Stimulated activated CD8-positive, alpha-beta memory T cell treated with anti-CD3 and anti-CD28 coated beads, Interleukin-2, amount 100 ng/mL, for 1 hour (primary cell): ENCODE measurements at places on chromosomes 16 and 17.

DNA sequence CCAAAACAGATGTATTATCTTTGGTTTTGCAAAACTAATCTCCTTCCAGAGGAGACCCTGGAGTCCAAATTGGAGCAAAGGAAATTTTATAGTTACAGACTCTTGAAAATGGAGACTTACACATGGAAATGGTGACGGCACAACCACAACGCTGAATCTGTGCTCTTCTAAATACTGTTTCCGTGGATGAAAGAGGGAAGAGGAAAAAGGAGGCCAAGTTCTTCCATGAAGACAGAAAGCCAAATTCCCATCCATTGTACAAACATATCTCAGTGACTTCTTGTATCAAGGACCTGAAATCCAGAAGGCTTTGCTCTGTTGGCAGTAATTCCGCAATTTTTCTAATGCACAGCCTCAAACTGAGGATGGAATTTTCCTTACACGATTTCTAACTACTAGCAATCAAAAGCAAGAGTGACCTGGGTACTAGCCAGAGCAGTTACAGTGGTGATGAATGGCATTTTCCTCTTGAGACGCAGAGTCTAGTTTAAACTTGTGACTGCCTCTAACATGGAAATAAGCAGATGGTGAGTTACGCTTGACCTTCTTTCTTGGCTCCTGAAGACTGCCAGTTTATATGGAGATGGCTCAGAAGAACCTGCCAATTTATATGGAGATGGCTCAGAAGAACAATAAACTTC is 38.5 kb downstream of the VPS53 start:
- no peak for DNase-seq

DNA sequence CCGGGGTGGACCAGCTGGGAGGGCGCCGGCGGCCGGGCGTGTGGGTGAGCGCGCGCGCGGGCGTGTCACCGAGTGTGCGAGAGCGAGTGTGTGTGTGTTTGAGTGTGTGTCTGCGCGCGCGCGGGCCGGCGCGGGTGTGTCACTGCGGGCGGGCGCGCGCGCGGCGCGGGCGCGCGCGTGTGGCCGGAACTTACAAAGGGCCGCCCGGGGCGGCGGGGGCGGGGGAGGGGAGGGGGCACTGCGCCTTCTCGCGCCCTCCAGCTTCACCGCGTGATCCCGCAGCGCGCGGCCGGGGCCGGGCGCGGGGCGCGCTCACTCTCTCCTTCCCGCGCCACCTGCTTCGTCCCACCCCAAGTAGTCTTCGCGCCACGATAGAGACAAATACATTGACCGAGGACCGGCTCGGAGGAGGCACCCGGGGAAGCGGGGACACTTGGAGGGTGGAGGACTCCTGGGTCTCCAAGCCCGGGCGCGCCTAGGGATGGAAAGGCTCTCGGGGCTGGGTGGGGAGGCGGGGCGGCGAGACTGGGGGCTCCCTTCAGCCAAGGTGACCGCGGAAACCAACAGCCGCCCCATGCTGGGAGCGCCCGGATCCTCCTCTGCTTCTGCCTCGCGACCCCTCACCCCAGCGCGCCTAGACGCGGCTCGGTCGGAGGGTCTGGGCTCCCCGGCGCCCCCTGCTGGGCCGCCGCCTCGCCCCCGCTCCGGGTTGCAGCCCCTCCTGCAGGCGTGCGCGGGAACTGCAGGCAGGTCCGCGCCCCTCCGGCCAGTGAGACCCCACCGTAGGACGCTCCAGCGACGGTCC is at the start of gene SRCIN1:
Gene SRCIN1 (minus strand): TSS at position 112 of the 805 bp plus-strand sequence. CDS start 247 bp downstream, outside the sequence.
- DNase-seq, result no peak

GRCh38 chr16:81486540-81487061 is 42.0 kb downstream of the CMIP start:
- DNase-seq, result no peak

DNA sequence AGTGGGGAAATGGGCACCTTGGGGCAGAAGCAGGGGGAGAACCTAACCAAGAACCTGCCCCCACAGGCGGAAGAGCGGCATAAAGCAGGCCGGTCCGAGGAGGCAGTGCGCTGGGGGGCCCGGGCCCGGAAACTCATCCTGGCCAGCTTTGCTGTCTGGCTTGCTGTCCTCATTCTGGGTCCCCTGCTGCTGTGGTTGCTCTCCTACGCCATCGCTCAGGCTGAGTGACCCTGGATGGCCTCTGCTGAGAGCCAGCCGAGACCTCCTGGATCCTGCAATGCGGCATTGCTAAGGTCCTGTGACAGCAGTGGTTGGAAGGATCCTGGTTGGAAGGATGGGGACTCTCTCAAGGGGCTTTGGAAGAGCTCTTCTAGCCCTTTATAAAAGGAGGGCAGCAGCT is 4.5 kb upstream of the PHKG2 start:
- DNase-seq, result no peak

DNA sequence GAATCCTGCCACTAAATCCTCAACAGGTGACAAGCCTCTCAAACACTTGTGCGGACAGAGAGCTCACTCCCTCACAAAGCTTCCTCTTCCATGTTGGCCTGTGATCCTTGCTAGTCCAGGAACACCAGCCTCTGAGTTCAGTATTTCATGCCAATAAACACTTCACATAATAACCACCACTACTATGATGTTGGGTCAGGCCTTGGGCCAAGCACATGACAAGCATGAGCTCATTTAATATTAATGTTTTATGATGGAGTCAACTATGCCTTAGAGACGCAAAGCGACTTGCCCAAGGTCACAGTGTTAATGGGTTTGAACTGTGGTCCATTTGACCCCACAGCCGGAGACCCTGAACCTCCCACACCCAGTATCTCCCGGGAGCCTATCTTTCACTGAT is 129.1 kb downstream of the GAS7 start:
- no peak for DNase-seq

GRCh38 chr16:73166441-73166851 is 118.5 kb upstream of the ZFHX3 start:
- no peak for DNase-seq

GRCh38 chr17:3002538-3003295 is 60.7 kb downstream of the OR1D5 start:
- DNase-seq, result no peak

- DNase-seq, result no peak
These were observed 55.2 kb downstream of the CDH11 start for GRCh38 chr16:65066651-65067050.

DNA sequence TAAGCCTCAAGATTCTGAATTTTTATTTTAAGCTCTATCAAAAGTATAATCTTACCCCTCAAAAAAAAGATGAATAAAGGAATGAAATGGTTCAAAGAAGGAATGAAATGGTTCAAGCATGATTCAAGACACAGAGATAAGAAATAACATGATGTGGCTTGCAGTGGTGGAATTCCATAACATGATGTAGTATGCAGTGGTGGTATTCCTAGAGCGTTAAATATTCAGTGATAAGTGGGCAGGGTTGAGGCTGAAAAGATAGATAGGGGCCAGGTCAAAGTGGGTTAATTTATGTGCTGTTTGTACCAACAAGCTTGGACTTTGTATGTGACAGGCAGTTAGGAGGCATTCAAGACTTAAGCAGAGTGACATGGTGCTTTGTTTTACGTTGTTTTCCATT is 29.6 kb downstream of the TNRC6A start:
- no peak for DNase-seq

GRCh38 chr17:2482218-2482617 is 29.5 kb downstream of the METTL16 start:
- DNase-seq, result no peak

DNA sequence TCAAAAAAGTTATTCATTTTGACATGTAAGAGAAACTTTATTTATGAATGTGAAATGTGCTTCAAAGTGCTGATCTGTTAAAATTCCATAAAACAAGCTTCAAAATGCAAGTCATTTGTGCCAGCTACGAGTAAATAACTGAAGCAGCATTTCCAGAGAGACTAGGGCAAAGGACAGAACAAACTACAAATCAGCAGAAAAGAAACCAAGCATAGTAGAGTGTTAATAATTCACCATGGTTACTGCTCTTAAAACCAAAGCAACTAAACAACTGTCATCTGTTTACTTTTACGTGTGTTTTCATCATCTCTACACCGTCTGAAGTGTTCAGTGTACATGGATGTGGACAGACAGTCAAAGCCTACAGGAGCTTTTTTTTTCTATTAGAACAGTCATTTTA is 1.6 kb upstream of the ASPA start:
- no peak for DNase-seq

DNA sequence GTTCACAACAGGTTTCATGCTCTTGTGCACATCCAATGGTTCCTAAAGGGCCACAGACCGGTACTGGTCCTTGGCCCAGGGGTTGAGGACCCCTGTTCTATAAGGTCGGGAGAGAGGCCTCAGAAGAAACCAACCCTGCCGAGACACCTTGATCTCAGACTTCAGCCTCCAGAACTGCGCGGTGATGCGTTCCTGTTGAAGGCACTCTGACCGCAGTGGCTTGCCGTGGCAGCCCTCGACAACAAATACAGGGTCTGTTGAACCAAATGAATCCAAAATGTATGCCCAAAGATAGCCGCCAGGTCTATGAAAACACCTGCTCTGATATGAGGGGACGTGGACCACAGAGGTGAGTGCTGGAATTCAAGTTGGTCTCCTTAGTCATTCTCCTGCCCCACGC is 389.8 kb downstream of the SEC14L1 start:
- DNase-seq, result no peak
